ENCODE measurements at places on chromosomes 1 and 21. TPM values are rescaled to one million over a fixed set of nuclear protein-coding genes. Genes with fewer than 3 reads are reported as not detected.

PRR9 gene
- not detected for total RNA-seq

LORICRIN gene
- total RNA-seq = not detected

PLPPR4 gene
- total RNA-seq = not detected

SELP gene
- 1.5 TPM for total RNA-seq

LAPTM5 gene
- 520 TPM for total RNA-seq

- H3K4me3 ChIP-seq = no peak overlapping the region
- no peaks in the 10 kb centered on the region for H3K27me3 ChIP-seq
- H3K4me1 ChIP-seq = no peaks in the 10 kb centered on the region
Observed at GRCh38 chr1:209367061-209367772, 216.3 kb upstream of the CAMK1G start.

DNA sequence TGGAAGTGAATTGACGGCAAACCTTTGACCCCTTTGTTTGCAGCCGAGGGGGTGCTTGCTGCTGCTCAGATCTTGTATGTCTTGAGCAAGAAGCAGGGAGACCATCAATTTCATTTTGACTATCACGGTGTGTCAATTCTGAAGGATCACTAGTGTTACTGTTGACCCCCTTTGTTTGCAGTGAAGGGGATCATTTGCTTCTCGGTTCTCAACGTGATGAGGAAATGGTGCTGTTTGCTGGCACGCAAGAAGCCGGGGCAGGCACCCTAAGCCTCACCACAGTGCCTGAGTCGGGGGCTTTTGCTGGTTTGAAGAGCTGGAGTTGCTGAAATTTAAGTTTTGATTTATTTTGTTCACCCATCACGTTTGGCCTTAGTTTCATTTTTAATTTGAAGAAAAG lies 7.5 kb downstream of the RBM15 start:
- peaks cover 52% of the 10 kb centered on the region for H3K36me3 ChIP-seq
- peaks cover 12% of the 10 kb centered on the region for H3K4me1 ChIP-seq
- H3K4me3 ChIP-seq = no peak overlapping the region
- H3K27ac ChIP-seq = no peak overlapping the region
- H3K27me3 ChIP-seq = no peaks in the 10 kb centered on the region

GRCh38 chr21:34132926-34133325 lies 59.5 kb downstream of the MRPS6 start:
- H3K36me3 ChIP-seq = peaks cover 4% of the 10 kb centered on the region
- no peaks in the 10 kb centered on the region for H3K27me3 ChIP-seq
- H3K4me3 ChIP-seq = no peak overlapping the region
- peaks cover 35% of the 10 kb centered on the region for H3K4me1 ChIP-seq
- no peak overlapping the region for H3K27ac ChIP-seq

DNA sequence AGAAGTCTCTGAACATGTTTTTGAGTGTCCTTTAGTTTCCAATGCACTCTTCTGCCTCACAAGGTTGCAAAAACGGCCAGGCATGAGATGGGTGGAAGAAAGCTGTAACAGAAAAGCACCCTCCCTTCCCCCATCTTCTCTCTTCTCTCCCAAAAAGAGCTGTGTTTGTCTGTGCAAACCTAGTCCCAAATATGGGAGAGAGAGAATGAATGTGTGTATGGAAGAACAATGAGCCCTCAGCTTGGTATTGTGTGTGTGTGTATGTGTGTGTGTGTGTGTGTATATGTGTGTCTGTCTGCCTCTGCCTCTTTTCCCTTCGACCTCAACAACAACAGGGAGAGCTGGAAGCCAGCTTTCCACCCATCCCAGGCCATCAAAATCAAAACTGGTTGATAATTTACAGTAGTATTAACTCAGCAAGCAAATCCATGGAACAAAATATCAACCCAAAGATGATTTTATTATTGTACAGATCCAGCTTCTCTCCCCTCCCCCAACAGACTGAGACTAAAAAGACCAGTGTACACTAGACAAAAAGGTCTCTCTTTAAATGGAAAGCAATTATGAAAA lies 1.8 kb downstream of the RERE start:
- no peak for DNase-seq
- H3K27ac ChIP-seq = peak overlapping the region; percentile 10
- no peaks in the 10 kb centered on the region for H3K36me3 ChIP-seq
- H3K4me3 ChIP-seq = no peak overlapping the region
- peaks cover 2% of the 10 kb centered on the region for H3K4me1 ChIP-seq
- H3K27me3 ChIP-seq = no peaks in the 10 kb centered on the region

DNA sequence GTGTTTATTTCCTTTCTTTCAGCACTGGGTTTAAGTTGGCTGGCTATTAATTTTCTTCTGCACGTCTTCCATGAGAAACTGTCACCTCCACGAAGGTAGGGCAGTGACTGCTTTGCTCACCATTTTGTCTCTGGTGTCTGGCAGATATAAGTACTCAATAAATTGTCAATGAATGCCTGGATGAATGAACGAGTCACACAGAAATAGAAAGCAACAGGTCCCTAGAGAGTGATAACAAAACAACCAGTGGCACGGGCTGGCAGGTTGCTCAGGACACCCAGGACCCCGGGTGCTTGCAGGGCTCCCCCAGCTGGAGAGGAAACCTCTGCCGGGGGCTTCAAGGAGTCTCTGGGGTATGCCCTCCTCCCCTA lies 3.2 kb upstream of the MYOC start:
- no peak overlapping the region for H3K4me3 ChIP-seq
- no peak for DNase-seq
- no peaks in the 10 kb centered on the region for H3K36me3 ChIP-seq
- H3K27ac ChIP-seq = no peak overlapping the region
- H3K27me3 ChIP-seq = no peaks in the 10 kb centered on the region
- peaks cover 7% of the 10 kb centered on the region for H3K4me1 ChIP-seq

Measured in natural killer cell (primary cell).